ENCODE measurements at places on chromosomes 11 and 22. TPM values are rescaled to one million over a fixed set of nuclear protein-coding genes. Genes with fewer than 3 reads are reported as not detected.
A peak's percentile ranks its signal among the peaks of the same experiment; 100 is the strongest.

- ATAC-seq = no peak
These were observed 42.0 kb downstream of the ME3 start for GRCh38 chr11:86630229-86630981.

Gene OR6A2
- total RNA-seq = 0.13 TPM

DNA sequence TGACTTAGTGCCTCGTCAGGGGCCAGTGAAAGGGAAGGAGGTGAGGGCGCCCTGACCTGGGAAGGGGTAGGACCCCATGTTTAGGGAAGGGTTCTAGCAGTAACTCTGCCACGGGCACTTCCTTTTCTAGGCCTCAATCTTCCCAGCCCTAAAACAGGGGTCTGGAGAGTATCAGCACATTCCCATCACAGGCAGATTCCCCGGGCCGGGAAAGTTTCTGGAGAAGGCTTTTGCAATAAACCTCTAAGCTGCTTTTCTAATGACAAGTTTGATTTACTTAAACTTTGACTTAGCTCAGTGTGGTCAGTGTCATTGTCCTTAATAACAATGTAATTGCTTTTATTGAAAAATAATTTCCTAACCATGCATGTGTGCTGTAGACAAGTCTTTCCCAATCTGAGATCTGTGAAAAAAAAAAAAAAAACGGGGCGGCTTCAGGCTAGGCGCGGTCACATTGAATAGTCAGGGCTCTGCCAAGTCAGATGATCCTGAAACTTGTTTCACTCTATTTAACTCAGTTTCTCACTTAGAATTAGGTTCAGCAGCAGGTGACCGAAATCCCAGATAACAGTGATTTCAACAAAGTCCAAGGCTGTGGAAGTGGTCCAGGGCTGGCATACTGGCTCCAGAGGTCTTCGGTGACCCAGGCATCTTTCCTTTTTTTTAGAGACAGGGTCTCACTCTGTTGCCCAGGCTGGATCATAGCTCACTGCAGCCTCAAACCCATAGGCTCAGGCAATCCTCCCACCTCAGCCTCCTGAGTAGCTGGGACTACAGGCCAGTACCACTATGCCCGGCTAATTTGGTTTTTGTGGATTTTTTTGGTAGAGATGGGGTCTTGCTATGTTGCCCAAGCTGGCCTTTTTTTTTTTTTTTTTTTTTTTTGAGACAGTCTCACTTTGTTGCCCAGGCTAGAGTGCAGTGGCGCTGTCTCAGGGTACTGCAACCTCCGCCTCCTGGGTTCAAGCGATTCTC lies 19.5 kb upstream of the TAB1 start:
- no peak for ATAC-seq

- ATAC-seq = no peak
These were observed 26.9 kb upstream of the USP47 start for GRCh38 chr11:11814614-11815452.

Gene TSPAN32
- 8.1 TPM for total RNA-seq

- ATAC-seq = peak; percentile 74
These were observed 25.7 kb upstream of the HMGXB4 start for GRCh38 chr22:35231585-35232084.

GRCh38 chr11:126083829-126084607 lies 21.4 kb upstream of the CDON start:
- peak; percentile 94 for ATAC-seq

DNA sequence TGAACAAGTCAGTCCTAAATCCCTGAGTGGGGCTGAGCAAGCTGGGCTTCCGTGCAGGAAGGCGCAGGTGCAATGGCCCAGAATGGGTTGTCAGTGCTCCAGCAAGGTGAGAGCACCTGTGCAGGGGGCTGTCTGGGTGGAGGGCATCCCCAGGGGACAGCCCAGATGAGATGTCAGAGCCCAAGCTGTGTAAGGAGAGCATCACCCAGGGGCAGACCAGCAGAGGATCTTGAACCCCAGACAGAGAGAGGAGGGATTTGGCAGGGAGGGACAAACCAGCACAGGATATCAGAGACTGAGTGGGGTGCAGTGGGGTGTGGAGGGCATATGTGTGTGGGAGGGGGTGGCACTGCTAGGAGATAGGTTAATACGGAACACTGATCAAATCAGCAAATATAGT lies 114.9 kb upstream of the TMEM45B start:
- no peak for ATAC-seq

Gene GGTLC2
- not detected for total RNA-seq
